ENCODE measurements at places on chromosomes 3 and 15.

GRCh38 chr3:32817558-32818228 is at the start of gene TRIM71:
TSS of gene TRIM71 (plus strand) at chr3:32817997. CDS start at chr3:32818081, 84 bp downstream.
- no peak for DNase-seq

GRCh38 chr3:69777582-69777967 is 38.3 kb downstream of the MITF start:
- DNase-seq: no peak

DNA sequence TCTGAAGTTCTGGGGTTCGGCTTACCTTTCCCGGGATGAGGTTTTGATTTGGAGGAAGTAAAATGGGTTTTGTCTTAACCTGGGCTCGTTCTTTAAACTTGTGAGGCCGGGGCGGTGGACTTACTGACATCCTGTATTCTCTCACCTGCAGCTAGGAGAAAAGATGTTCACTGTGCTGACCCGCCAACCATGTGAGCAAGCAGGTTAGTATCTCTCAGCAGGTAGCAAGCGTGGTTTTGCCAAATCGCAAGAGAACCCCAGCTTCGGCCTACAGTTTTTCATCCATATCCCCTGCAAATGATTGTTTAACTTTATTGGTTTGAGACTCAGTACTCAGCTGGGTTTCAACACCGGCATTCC is 891 bp downstream of the ENTPD3 start:
- no peak for DNase-seq

DNA sequence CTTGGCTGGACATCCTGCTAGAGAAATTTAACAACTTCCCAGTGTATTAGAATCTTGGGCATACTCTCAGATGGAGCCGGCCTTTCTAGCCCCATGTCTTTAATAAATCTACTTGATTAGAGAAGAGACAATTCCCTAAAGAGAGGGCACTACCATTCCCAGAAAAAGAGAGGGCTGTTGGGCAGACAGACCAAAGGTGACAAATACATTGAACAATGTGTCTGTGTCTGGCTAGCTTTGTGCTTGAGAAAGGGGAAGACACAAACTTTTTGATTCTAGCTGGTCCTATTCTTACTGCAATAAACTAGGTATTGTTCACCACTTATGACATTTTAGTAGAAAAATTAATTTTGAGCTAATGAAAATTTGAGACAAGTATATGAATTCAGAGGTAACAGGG is 57.7 kb downstream of the DUT start:
- DNase-seq: no peak

DNA sequence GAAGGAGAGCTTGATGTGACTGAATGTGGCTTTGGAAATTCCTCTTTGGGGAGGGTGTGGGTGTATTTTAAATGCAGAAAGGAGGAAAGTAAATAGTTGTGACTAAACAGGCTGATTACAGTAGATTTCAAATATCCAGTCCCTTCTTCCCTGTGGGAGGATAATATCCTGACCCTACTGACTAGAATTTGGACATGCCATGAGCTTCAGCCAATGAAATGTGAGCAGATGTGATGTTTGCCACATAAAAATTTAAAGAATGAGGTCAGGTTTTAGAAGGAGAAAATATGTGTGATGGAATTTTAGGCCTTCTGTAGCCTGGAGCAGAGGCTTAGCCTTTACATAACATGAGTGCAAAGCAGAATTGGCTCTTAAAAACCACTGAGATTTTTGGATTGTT is 1218.9 kb downstream of the ROBO2 start:
- peak; percentile 66 for DNase-seq

- DNase-seq: no peak
These were observed 337.8 kb upstream of the CBLB start for GRCh38 chr3:106206613-106207012.

- no peak for DNase-seq
These were observed 3.5 kb upstream of the KLF15 start for GRCh38 chr3:126360714-126361060.

DNA sequence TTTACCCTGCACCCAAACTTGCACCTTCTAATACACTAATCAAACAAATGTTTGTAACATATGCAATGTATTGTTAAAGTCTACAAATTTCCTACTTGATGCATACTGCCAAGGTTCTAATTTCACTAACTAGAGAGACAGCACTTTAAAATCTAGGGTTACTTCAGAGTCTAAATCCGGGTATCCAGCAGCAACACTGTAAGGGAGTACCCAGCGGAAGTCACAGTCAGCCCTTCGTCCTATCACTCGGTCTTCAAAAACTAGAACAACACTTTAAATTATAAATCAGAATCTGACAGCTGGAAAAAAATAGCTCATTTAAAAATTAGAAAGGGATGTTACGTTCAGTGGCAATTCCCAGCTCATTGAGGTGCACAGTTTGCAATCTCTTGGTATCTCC is 8.3 kb downstream of the TNIK start:
- no peak for DNase-seq
